Calu3 (cell line): ENCODE measurements at places on chromosomes 3 and 15.
A peak's percentile ranks its signal among the peaks of the same experiment; 100 is the strongest.

GRCh38 chr15:44710236-44711095, 657 bp downstream of the PATL2 start:
- no peaks in the 10 kb centered on the region for H3K27me3 ChIP-seq
- no peaks in the 10 kb centered on the region for H3K4me1 ChIP-seq
- DNase-seq: no peak

DNA sequence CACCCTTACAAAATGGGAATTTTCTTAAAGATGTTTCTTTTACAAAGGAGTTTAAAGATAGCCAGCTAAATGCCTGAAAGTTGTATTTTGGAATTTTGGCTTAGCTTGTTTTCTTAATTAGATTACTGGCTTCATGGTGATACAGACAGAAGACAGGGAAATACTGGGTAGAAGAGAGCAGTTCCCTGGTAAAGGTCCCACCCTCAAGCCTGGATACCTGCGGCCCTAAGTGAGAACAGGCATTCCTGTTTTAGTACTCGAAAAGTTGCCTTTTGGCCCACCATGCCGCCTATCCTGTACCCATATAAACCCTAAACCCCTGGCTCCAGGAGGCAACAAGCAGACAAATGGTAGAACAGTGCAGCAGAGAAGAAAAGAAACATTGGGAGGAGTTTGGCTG, 29.4 kb downstream of the SETMAR start:
- no peaks in the 10 kb centered on the region for H3K27me3 ChIP-seq
- no peak overlapping the region for H3K27ac ChIP-seq
- no peaks in the 10 kb centered on the region for H3K4me1 ChIP-seq
- no peak overlapping the region for H3K4me3 ChIP-seq
- no peak for DNase-seq

DNA sequence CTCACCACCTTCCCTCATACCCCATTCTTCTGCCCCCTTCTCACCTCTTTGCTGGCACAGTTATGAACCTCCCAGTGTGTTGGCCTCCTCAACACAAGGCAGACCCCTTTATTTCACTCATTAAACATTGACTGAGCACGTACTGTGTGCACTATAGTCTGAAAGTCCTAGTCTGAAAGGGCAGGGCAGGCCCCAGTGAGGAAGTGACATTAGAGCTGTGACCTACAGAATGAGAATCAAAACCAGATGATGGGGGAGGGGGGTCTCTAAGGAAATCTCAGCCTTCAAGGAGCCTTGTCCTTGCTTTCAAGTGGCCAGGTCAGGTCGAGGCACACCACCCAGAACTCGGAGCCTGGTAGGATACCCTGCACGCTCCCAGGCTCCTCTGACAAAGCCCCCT, 3.5 kb downstream of the SLC28A1 start:
- no peak overlapping the region for H3K27ac ChIP-seq
- no peak for DNase-seq
- peaks cover 25% of the 10 kb centered on the region for H3K4me1 ChIP-seq
- H3K36me3 ChIP-seq: peaks cover 4% of the 10 kb centered on the region
- peaks cover 13% of the 10 kb centered on the region for H3K27me3 ChIP-seq

GRCh38 chr15:82737975-82738374, 28.3 kb upstream of the AP3B2 start:
- DNase-seq: no peak
- H3K27ac ChIP-seq: no peak overlapping the region
- H3K36me3 ChIP-seq: no peaks in the 10 kb centered on the region
- no peak overlapping the region for H3K4me3 ChIP-seq

DNA sequence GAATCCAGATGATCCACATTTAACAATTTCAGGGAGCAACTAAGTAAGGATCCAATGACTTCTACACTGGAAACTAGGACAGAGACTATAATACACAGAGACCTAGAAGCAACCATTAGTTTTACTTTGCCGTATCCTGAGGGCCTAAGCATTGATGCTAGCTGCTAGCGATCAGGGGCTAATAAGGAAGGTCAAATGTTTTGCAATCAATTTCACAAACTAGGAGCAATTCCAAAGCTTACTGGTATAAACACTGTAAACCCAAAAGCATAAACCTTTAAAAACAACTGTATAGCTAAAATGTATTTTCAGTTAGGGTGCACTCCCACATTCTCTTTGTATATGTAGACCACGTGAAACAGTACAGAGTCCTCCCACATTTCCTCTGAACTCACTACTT, 31.5 kb downstream of the FBN1 start:
- no peaks in the 10 kb centered on the region for H3K4me1 ChIP-seq
- H3K36me3 ChIP-seq: no peaks in the 10 kb centered on the region
- no peak for DNase-seq
- no peaks in the 10 kb centered on the region for H3K27me3 ChIP-seq

DNA sequence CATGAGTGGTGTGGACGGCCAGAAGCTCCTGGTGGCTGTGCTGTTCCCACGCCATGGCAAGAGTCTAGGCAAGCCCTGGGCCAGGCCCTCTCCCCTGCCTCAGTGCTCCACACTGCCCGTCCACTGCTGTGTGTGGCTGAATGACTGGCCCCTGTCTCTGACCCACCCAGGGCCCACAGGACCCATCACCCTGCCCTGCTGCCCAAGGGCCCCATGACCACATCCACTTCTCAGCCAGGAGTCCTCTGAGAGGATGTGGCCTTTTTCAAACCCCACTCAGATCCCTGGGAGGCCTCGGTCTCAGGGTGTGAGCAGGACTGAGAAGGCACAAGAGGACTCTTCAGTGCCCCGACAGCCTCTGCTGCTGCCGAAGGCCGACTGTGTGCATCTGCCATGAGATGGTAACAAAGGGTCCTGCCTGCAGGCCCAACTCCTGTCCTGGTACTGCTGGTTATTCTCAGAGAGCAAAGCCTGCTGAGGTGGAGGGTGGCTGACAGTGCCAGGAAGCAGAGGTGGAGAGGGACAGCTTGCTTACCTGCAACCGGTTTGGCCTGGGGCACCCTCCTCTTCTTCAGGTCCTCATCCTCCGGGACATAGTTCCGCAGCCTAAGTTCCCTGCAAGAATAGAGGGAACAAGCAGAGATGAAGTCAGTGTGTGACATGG, 47.5 kb downstream of the PTH1R start:
- no peak overlapping the region for H3K27ac ChIP-seq
- peaks cover 33% of the 10 kb centered on the region for H3K36me3 ChIP-seq
- H3K27me3 ChIP-seq: no peaks in the 10 kb centered on the region
- no peak for DNase-seq
- H3K4me1 ChIP-seq: peaks cover 12% of the 10 kb centered on the region
- H3K4me3 ChIP-seq: no peak overlapping the region

GRCh38 chr15:38197553-38197952, 55.1 kb upstream of the SPRED1 start:
- no peak overlapping the region for H3K4me3 ChIP-seq
- H3K4me1 ChIP-seq: no peaks in the 10 kb centered on the region
- H3K27me3 ChIP-seq: no peaks in the 10 kb centered on the region
- H3K27ac ChIP-seq: no peak overlapping the region

- no peak overlapping the region for H3K27ac ChIP-seq
- H3K36me3 ChIP-seq: no peaks in the 10 kb centered on the region
- no peaks in the 10 kb centered on the region for H3K4me1 ChIP-seq
- no peaks in the 10 kb centered on the region for H3K27me3 ChIP-seq
- DNase-seq: no peak
These were observed 79.5 kb upstream of the KCNMB2 start for GRCh38 chr3:178456621-178457285.

DNA sequence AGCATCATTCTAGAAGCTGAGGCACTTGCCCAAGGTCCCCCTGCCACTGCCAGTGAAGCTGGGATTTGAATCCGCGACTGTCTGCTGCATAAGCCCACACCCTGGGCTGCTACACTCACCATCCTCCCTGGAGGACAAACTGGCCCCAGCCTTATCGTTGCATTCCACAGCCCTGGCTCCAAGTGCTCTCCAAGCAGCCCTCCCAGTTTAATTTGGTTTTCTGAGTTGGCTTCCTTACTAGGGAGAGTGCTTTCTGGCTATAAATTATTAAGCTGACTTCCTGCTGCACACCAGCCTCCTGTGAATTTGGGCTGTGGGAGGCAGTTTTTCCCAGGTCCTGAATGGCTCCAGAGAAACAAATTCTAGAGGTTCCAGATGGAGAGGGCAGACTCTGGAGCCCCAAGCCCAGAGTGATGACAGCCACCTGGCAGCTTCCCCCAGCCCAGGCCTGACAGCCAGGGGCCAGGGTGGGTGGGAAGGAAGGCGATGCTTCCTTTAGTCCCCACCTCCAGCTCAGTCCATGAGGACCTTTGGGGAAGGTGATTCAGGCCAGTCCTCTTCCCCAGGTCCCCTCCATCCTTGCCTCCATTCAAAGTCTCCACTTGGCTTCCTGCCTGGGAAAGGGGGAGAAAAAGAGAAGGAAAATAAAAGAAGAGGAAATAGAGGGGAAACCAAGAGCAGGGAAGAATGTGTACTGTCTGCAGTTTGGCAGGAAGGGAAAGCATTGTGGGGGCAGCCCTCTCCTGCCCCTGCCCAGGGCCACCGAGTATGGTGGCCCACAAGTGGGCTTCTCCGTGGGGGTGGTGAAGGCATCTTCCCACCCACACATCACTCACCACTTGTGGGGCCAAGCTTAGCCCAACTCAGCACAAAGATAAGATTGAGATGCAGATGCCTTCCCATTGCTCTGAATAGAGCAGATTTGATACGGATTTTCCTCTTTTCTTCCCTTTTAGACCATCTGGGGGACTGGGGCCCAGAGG, 69.6 kb downstream of the SEMA5B start:
- no peak overlapping the region for H3K27ac ChIP-seq
- H3K27me3 ChIP-seq: peaks cover 15% of the 10 kb centered on the region
- DNase-seq: no peak
- no peaks in the 10 kb centered on the region for H3K36me3 ChIP-seq

DNA sequence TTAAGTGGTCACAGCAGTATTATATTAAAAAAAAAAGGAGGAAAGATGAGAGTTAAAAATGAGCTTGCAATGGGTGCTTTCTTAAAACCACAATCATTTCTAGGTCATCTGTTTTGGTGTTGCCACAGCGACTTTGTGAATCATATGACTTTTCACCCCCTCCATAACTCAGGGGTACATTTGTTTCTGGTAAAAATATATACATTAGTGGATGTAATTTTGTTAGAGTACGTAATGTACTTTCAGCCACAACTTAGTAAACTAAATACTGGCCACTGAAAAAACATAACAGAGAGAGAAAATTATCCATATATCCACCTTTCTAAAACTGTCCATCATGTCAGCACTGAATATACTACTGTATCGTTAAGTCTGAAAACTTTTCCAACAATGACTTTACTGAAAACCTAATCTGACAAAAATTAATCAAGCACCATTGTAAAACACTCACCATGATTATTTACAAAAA, 3.4 kb downstream of the ANKRD28 start:
- peaks cover 21% of the 10 kb centered on the region for H3K36me3 ChIP-seq
- no peak overlapping the region for H3K27ac ChIP-seq
- H3K4me3 ChIP-seq: peak overlapping the region; percentile 34
- no peaks in the 10 kb centered on the region for H3K4me1 ChIP-seq
- no peak for DNase-seq

GRCh38 chr3:117706037-117706436, 996.5 kb downstream of the TUSC7 start:
- no peaks in the 10 kb centered on the region for H3K4me1 ChIP-seq
- H3K27ac ChIP-seq: no peak overlapping the region
- DNase-seq: no peak
- no peaks in the 10 kb centered on the region for H3K36me3 ChIP-seq
- peaks cover 11% of the 10 kb centered on the region for H3K27me3 ChIP-seq

DNA sequence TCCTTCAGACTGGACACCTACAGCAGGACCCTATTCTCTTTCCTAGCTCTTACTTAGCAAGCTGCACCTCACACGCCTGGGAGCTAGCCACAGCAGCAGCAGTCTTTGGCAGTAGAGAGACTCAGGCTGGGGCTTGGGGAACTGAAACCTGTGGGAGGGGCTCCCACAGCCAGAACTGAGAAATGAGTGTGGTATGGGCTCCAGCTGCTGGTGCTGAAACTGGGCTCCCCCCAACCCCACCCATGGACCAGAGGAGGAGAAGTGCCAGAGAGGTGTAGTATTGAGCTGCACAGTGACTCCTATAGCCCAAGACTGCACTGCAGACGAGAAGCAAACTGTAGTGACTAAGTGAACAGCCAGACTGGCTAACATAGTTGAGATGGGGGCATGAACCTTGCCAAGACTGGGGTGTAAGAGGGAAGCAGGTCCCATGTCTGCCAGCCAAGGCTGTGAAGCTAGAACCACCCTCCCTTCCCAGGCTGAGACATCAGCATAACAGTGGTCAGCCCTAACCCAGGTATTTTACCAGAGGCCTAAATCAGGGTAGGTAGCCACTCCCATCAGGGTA, 62.5 kb downstream of the MYO5A start:
- no peaks in the 10 kb centered on the region for H3K36me3 ChIP-seq
- H3K4me1 ChIP-seq: no peaks in the 10 kb centered on the region
- no peak for DNase-seq

DNA sequence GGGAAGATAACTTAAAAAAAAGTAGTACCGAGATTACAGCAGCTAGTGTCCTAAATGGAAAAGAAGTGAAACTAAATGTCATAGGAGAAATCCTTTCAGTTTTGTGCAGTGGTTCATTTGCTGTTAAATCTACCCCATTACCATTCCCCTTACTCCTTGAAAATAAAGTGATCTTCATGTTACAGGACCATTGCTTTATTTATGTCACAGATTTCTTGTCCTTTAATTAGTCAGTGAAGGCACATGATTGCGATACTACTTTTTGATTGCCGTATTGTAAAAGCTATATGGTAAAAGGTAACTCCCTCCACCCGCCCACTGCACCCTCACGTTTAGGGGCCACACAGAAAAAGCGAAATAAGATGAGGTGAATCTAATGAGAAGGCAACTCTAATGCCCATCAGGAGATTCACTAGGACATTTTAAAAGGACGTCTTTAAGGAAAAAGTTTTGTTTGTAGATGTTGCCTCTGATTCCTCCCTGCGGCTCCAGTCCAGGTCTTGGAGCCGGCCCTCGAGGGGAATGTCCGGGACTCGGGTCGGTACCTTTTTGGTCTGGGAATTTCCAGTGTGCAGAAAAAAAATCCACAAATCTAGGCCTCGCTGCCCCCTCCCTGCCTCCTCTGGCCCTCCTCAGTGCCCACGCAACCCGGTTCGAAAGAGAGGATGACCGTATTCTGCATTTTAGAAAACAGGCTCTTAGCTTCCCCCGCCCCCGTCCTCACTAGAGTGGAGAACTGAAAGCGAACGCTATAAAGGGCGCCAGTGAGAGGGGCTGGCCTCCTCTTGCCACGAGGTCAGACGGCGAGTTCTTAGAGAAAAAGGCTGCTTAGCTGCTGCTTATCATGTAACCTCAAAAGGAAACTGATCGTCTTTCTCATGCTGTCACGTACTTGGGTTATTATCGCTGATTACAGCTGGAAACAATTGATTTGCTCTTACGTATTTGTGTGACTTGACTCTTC, 21.8 kb upstream of the NFKBIZ start:
- DNase-seq: peak; percentile 55
- peaks cover 14% of the 10 kb centered on the region for H3K36me3 ChIP-seq

- H3K4me3 ChIP-seq: no peak overlapping the region
- no peak overlapping the region for H3K27ac ChIP-seq
- H3K36me3 ChIP-seq: no peaks in the 10 kb centered on the region
- DNase-seq: no peak
- H3K4me1 ChIP-seq: no peaks in the 10 kb centered on the region
- no peaks in the 10 kb centered on the region for H3K27me3 ChIP-seq
These were observed 162.4 kb upstream of the LRRN1 start for GRCh38 chr3:3636815-3637214.

GRCh38 chr3:160125258-160125657, 100.0 kb upstream of the C3orf80 start:
- no peak for DNase-seq
- H3K4me3 ChIP-seq: no peak overlapping the region
- H3K27ac ChIP-seq: no peak overlapping the region
- H3K4me1 ChIP-seq: peaks cover 48% of the 10 kb centered on the region
